Central memory CD8-positive, alpha-beta T cell (primary cell): ENCODE measurements at places on chromosomes 12 and 14.

GRCh38 chr12:66587912-66588311, 91.0 kb downstream of the GRIP1 start:
- DNase-seq: no peak

- DNase-seq: no peak
Observed at GRCh38 chr12:2183556-2184541, 131.1 kb downstream of the CACNA1C start.

GRCh38 chr14:105151084-105151837, 17.3 kb downstream of the JAG2 start:
- DNase-seq: no peak

DNA sequence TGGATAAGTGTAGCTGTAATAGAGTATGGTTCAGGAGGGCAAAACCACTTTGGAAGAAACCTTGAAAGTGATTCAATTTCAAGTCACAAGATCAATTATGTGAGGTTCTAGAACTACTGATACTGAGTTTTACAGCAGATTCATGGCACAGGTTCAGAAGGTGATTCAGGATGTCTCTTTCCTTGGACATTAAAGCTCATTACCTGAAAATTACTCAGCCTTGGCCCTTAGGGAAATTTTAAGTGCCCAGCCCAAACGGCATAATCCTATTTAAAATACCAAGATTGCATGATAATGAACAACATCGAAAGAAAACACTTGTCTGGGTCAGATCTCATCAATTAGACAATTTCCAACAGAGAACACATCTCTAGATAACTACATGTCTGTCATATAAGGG, 70.2 kb upstream of the SLC38A2 start:
- DNase-seq: no peak

DNA sequence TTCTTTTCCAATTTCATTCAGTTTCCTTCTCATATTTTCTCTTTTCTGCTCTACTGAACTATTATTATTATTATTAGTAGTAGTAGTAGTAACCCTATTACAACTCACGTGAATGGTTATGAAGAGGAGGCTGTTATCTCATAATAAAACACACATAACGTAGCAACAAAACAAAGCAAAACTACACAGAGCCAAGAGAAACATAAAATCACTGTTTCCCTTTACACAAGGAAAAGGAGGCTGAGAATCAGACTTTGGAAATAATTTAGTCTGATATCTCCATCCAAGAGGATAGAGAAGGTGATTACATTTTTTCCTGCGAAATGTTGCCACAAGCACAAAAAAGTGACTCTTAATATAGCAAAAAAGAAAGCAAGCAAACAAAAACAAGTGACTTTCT, 975.8 kb upstream of the FLRT2 start:
- DNase-seq: no peak

- no peak for DNase-seq
Observed at GRCh38 chr12:6722863-6723262, 983 bp upstream of the COPS7A start.

DNA sequence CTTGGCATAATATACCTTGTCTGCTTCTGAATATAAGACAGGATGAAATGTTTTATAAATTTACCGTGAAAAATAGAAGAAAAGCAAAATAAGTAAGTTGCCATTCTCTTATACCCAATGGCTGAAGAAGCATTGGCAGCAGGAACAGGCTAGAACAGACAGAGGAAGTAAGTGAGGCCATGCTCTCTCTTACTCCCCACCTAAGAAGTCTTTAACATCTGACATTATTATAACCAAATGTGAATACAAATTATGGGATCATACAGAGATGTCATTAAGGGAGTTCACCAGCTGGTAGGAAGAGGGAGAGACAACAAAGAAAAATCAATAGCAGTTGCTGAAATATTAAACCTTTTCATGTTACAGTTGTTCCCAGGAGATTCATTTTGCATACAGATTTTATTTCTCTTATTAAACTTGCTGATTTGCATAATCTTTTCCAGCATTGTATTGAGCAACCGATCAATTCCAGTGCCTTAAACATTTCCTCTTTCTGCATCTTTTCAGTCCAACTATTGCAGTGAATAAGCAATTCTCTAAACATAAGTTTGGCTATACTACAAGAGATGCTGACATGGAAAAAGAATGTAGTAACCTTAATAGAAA, 270.6 kb downstream of the SLC6A15 start:
- DNase-seq: no peak

DNA sequence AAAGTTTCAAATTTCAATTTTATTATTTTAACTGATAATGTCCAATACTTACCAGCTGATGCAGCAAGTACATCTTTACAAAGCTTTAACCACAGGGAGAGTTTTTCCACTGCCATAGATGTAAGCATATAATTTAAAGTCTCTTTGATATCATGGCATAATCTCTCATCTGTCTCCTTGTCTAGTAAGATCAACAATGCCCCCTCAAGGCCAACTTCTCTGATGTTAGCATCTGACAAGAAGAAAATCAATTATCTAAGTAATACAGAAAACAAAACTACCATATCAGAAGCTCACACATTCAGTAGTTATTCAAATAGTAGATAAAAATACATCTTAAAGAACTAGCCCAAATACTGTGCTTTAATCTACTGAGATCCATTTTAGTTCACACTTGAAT, 94.2 kb downstream of the HEATR5A start:
- no peak for DNase-seq

DNA sequence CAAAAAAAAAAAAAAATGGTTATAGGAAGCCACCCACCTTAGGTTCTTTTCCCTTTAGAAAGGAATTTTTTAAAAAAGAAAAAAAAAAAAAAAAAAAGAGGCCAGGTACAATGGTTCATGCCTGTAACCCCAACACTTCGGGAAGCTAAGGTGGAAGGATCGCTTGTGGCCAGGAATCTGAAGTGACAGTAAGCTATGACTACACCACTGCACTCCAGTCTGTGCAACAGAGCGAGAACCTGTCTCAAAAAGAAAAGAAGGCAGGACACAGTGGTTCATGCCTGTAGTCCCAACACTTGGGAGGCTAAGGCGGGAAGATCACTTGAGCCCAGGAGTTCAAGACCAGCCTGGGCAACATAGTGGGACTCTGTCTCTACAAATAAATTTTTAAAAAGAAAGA, 36.0 kb downstream of the SPTLC2 start:
- DNase-seq: no peak

DNA sequence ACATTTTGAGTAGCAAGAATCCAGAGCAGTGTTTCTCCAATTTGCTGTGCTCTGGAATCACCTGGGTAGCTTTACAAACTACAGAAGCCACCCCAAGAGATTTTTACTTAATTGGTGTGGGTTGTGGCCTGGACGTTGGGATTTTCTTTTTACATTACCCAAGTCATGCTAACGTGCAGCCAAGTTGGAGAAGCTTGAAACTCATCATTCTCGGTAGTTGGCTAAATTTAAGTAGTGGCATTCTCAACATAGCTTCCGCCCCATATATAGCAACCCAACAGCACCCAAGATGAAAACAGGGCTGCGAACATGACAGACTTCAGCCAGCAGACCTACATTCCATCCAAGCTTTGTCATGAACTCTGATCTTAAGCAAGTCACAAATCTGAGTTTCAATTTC, 25.0 kb downstream of the DAD1 start:
- no peak for DNase-seq

DNA sequence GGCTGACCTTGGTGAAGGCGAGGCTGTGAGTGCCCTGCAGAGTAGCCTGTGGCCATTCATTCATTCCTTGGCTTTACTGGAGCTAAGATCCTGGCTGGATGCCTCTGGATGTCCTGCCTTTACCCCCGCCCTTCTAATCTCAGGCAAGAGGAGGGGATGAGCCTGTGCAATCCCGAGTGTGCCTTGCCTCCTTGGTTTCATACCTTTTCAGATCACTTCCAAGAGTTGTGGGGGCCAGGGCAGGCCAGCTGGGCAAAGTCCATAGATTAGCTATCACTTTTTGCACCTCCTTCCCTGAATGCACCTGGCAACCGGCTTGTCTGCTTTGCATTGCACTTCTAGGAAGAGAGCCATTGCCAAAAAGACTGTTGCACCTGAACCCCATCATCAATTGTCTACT, 1.5 kb downstream of the VRTN start:
- DNase-seq: no peak

GRCh38 chr14:27372771-27373170, 774.9 kb upstream of the NOVA1 start:
- no peak for DNase-seq

DNA sequence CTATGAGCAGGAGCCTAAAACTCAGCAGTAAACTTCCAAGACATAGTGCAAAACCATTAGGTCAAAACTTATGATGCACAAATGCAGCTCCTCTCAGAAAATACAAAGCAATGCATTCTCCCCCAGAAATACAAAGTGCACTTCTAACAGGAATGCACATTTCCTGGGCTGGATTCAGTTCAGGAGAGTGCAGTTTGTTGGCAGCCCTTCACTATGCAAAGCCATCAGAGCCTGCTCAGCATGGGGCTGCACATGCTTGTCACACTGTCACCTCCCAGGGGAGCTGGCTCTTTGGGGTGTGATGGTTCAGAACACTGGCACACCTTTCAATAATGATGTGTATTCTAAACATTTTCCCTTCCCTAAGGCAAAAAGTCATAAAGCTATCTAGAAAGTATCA, 110.4 kb downstream of the KCNK10 start:
- DNase-seq: no peak

DNA sequence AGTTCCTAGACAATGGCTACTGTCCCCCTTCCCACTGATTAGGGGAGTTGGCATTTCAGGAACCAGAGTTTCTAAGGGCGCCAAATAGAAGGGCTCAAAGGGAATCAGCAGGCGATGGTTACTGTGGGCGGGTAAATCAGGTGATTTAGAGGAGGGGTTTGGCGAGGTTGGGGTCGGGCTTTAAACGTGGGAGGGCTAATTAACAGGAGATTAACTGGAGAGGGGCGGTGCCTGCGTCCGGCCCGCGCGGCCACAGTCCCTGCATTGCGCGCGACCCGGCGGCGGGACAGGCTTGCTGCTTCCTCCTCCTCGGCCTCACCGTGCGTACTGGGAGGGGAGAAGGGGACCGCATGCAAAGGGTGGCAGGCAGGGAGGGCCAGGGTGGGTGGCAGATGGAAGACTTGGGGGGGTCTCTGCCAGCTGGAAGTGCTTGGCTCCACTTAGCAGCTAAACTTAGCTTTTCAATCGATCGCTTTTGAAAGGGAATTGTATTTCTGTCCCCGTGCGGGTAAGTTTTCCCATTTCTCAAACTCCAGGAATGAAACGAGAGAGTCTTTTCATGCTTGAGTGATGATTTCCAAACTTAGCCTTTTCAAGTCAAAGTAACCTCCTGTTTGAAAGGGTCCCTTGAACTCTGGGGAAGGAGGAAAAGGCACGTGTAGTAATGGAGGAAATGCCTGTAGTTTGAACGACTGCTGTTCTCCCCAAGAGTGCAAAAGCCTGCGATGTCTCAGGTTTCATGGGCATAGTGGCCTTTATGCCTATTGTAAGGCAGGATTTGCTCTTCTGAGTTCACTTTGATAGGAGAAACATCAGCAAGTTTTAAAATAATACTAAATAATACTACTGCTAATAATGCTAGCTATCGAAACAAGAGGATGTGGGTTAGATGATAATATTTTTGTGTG, at the start of gene MGST1:
MGST1 (plus strand) TSS at position 255 of the 908 bp plus-strand sequence. CDS start 6,608 bp downstream, outside the sequence.
- no peak for DNase-seq

- DNase-seq: no peak
Observed at GRCh38 chr12:74891083-74891668, 318.5 kb downstream of the KCNC2 start.

- DNase-seq: no peak
Observed at GRCh38 chr12:26936559-26937442, 980 bp downstream of the INTS13 start.

DNA sequence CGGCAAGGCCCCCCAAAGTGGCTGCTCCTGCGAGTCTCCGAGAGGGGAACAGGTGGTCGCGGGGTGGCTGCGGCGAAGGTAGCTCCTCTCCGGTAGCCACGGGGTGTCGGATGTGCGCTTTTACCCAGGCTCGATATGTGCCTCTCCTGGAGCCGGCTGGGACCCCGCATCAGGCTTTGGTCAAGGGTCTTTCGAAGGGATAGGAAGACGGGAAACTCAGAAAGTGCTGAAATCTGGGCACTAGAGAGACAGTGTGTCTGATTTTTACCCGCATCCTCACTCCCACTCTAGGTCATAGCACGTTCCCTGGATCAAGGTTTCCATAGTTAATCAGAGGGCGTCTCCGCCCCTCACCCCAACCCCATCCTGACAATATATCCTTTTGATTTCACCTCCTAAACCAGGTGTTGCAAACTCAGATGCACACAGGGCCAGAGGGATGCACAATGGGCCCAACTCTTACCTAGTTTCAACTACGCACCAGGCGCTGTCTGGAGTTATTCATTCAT, 156.9 kb downstream of the PTPN11 start:
- DNase-seq: no peak

GRCh38 chr14:57254884-57255283, 13.8 kb downstream of the EXOC5 start:
- no peak for DNase-seq
